ENCODE measurements at places on chromosomes 2 and 18.

DNA sequence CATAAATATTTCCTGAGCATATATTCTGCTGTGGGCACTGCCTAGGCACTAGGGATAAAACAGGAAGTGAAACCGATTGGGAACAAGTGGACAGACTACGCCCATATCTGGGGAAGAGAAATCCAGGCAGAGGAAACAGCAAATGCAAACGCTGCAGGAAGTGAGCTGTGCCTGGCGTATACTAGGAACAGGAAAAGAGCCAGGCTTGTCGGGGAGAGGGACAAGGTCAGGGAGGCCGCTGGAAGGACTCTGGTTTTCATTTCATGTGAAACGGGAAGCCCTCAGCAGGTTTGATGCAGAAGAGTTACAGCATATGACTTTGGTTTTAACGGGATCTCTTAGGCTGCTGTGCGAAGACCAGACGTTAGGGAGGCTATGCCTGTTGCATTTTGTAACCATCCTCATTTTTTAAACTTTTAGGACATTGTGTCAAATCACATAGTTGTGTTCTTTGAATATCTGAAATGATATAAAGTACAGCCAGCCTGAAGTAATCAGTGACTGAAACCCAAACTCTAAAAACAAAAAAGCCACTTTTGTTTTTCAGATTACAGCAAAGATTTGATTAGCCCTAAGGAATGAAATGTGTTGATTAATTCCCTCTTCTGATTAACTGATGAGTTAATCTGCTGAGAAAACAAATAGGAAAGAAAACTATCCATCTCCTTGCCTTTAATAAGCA is 110.2 kb upstream of the PIEZO2 start:
- DNase-seq = no peak

GRCh38 chr2:52857722-52858121 is 909.9 kb upstream of the CHAC2 start:
- DNase-seq = no peak

DNA sequence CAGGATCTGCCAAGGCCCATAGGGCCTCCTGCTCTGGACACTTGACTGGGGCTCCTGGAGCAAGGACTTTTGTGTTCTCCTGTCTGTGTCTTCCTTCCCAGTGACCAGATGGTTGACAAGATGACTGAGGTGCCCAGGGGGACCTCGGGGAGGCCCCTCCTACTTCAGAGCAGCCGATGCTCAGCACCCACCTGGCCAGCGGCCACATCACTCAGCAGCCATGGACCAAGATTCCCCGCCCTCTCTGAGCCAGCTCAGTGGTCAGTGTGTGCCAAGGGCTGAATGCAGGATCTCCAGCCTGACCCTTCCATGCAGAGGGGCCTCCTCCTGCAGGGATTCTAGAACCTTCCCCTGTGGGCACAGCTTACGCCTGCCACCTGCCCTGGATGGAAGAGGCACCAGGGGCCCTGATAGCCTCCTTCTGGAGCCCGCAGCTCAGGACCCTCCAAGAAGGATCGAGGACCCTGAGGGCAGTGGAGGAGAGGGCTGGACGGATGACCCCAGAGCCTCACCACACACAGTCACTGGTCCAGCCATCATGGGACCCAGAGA is 87.4 kb upstream of the GPC1 start:
- no peak for DNase-seq

DNA sequence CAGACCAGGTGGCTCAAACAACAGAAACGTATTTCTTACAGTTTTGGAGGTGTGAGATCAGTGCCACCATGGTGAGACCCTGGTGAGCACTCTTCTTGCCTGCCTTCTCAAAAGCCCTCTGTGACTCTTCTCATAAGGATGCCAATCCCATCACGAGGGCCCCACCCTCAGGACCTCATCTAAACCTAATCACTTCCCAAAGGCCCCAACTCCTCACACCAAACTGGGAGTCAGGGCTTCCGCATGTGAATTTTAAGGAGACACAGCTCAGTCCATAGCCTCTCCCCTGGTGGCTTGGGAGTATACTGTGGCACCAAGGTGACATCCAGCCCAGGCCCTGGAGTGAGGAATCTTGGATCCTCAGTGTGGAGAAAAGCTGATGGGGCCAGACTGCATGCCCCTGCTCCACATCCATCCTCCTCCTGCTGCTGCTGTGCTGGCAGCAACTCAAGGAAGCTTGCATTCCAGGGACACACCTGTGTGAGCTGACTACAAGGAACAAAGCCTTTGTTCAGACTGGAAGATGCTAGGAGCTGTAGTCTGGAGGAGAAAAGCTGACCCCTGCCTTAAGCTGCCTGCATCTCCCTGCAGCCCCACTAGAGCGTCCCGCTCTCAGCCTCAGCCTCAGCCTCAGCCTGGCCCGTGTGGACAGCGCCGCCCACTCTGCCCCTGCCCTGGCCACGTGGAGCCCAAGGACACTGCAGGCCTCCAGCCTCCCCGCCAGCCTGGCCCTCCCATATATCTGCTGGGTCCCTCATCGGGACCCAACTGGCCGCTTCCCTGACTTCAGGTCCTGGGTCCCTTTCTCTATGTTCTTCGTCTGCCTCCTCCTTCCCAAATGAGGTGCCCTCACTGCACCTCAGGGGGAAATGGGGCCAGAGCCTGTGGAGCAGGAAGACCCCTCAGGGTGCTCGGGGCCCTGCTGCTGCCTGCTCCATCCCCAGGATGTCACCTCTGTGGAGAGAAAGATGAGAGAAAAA is 87.8 kb upstream of the RAB6C start:
- DNase-seq = no peak

Data from fibroblast of skin of right biceps (primary cell).